ENCODE measurements at places on chromosomes 16 and 17.
A peak's percentile ranks its signal among the peaks of the same experiment; 100 is the strongest.

DNA sequence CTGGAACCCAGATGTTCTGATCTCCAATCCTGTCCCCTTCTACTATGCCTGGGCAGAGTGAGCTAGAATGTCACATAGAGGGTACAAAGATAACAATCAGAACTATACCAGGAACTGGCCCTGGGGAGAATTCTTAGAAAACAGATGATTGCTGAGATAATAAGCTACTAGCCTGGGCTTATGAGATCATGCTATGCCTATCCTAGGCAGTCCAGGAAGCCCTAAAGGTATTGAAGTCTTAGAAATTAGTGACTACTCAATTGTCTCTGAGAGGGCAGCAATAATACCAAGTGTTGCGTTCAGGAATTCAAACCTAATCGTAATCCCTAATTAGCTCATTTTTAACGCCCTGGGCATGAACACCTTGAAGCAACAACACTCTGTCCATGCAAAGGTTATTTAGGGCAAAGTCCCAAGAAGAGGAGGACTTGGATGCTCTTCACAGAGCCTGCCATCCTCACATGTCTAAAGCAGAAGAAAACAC lies 77.1 kb downstream of the MMD start:
- no peak for DNase-seq

GRCh38 chr16:78620291-78620690 lies 520.8 kb downstream of the WWOX start:
- DNase-seq, result no peak

DNA sequence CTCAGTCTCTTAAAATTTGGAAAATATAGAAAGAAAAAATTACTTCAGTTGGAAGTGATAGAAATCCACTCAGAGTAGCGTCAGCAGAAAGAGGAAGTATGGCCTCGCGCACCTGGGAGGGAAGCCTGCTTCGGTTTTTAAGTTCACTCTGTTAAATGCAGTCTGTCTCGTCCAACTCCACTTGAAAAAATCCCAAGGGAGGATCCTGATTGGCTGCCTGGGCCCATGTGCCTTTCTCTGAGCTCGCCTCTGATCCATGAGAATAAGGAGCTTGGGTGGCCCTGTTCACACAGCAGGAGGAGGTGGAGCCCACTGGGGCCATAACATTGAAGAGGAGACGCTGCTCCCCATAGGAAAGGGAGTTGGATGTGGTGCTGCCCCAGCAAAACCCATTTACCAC lies 40.7 kb downstream of the DNAJA2 start:
- DNase-seq, result no peak

GRCh38 chr16:72673118-72673517 lies 374.8 kb downstream of the ZFHX3 start:
- DNase-seq, result no peak

- no peak for DNase-seq
Measured at GRCh38 chr16:57960310-57960709, 10.6 kb downstream of the CNGB1 start.

DNA sequence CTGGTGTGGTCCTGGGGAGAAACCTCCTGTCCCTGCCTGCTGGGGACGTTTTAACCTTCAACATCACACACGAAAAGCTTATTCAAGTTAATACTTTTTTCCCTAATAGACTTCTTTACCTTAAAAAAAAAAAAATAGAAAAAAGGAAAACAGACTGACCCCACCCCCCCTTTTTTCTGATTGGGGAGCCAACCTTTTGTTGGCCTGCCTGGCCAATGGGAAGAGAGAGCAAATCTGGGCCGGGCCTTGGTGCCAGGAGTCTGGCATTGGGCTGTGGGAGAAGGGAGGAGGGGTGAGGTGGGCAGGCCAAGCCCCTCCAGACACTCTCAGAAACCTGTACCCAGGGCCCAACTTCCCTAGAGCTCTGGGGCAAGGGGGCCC lies 3.0 kb downstream of the CBX8 start:
- DNase-seq, result no peak

DNA sequence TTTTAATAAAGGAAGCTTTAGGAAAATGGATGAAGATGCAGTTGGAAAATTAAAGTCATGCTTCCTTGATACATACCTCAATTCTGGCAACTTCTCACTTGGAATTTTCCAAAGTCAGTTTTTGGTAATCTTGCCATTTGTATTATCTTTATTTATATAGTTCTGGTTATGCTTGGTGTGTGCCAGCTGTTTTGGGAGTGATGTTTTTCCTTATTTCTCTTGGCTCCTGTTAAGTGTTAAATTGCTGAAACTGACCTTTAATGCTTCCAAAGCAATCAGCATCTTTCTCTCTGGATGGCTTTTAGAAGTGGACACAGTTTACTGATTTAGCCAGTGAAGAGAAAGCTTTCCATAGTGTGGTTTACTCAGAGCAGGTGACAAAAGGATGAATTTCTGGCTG lies 70.1 kb upstream of the HAS3 start:
- DNase-seq, result no peak

DNA sequence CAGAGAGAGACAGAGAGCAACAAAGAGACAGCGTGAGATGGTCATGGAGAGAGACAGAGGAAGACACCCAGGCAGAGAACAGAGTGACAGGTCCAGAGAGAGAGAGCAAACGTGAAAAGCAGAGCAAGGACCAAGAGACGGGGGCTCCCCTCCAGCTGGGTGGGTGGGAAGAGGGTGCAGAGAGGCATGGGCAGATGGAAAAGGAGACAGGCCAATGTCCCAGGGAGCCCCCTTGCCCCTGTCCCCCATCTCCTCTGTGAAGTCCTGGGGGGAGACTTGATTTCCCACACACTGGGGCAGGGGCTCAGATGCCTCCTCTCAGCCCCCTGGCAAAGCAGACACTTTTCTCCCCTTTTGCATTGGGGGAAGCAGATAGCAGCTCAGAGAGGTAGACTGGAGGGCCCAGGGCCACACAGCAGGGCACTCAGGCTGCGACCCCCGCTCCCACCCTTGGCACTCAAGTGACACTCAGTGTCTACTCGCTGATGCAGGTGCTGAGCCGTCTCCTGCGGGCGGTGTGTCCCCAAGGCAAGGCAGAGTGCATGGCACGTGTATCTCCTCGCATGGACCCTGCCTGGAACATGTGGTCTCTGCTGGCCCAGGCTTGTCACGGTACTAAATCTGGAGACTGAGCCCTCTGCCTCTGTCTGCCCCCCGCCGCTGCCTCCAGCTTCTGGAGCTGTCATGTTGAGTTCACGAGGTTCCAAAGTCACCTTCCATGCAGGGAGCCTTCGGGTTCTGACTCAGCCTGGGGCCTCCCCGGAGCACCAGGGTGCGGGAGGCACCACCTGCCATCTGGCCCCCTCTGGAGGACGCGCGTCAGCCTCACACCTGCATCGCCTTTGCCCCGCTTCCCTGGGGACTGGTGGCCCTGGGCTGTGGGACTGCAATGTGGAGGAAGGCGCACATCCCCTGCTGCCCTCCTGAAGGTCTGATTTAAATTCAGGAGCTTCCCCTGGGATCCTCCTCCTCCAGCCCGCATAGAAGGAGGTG lies 215.9 kb upstream of the GSE1 start:
- DNase-seq, result peak; percentile 64

DNA sequence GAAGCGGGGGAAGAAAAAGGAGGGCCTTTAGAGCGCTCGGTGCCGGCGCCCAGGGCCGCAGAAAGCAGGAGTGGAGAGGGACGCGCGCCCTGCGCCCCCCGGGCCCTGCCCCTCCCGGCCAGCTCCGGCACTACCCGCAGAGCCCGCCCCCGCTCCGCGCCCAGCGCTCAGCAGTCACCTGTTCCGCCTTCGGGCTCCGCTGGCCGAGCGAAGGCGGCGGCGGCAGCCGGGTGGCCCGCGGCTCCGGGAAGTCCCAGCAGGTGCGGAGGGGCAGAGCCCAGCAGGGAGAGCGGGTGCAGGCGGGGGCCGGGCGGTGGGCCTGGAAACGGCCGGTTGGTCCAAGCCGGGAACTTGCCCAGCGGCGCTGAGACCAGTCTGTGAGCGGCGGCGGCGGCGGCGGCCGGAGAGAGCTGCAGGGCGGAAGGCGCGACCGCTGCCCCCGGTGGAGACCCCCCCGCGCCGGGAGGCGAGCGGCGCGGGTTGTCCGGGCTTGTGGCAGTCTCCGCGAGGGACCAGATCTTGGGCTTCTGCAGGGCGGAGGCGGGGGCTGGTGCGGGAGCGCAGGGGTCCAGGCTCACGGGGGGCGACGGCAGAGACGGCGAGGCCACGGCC lies 2.2 kb downstream of the IRX3 start:
- DNase-seq, result no peak

DNA sequence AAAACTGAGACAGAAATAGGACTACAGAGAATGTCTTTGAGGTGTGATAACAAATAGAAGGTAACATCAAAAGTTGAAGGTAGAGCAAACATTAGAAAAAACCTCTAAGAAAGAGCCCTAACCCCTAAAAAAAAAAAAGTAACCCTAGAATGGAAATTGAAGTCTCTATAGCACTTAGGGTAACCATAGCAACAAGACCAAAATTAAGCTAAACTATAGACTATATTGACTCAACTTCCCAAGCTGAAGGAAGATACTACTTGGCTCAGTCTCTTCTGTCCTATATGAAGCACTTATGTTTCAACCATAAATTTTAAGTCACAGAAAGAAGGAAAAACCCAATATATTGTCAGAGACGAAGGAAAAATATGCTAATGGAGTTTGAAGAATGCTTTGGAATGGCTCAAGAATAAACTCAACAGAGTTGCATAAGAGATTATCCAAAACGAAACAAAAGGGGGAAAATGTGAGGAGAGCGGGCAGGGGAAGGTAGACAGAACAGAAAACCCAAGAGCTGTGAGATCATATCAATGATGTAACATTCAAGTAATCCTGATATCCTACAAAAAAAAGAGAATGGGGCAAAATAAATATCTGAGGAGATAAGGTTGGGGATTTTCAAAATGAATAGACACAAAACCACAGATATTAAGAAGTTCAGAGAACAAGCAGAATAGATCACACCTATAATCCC lies 88.4 kb downstream of the USP32 start:
- no peak for DNase-seq

DNA sequence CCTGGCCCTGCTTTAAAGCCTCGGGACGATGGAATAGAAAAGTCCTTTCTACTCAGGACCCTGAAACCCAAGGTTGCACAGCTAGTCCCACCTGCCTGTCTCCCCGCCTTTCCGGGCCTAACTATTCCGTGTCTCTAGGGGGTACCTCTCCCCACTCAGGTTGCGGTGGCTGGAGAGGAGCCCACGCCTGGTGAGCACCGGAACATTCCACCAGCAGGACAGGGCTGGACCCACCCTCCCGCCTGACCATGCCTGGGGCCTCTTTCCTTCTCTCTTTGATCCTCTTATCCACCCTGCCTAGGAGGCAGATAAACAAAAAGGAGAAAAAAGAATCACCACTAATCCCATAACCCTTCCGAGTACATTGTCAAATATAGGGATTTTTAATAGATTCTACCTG lies 10.9 kb downstream of the LLGL2 start:
- DNase-seq, result no peak

DNA sequence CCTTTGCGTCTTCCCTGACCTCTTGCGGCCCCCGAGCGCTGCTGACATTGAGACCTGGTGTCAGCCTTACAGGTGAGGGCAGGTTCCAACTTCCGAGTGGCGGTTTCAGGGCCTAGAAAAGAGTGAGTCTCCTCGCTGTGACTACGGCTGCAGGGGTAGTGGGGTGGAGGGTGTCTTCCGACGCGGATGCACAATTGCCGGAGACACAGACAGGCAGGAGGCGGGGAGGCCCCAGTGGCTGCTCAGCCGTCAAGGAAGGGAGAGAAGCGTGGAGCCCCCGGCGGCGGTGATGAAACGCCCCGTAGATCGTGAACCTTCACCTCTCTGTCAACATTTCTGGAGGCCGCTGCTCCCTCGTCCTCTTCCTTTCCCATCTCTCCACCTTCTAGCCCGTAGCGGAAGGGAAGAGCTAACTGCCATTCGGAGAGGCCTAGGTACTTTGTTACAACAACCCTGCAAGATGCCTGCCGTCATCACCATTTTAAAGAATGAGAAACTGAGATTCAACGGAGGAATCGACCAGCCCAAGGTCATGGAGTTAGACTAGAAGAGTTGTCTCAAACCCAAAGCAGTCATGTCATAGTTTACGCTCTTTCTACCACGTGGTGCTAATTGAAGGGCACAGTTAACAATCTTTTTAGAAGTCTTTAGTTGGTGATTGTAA lies 485 bp downstream of the DNAJA3 start:
- DNase-seq, result no peak

DNA sequence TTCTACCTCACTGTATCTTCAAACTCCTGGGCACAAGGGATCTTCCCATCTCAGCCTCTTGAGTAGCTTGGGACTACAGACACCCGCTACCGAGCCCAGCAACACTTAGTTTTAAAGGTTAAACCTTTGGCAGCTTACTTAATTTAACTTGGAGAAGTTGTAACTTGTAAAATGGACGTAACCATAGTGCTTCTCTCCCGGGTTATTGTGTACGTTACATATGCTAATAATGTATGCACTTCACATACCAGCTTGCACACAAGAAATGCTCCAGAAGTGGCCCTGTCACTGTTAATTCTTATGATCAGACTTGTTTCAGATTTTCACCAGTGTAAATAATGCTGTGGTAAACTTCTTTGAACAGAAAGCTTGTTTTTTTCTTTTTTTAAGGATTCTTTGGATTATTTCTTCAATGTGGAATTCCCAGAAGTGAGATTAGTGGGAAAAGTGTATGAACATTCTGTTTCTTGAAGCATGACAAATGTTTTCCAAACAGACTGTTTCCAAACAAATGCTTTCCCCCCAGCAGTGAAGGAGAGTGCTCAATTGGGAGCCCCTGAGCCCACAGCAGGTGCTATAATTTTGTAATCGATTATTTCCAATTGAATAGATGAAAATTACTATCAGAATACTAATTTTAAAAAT lies 61.5 kb downstream of the EPN2 start:
- DNase-seq, result no peak

DNA sequence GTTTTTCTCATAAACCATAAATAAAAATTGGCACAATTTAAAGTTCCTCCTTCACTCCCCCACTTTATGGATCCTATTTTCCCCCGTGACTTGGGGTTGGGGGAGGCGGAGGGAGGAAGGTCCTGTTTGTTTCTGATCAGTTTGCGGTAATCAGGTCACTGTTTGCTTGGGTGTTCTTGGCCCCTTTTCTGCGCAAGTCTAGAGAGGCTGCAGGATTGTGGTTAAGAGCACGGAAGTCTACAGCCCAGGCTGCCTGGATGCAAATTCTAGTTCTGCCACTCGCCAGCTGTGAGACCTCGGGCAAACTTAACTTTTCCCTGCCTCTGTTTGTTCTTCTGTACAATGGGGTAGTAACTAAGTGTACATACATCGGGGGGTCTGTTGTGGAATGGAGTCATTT lies 12.1 kb downstream of the ATP2C2 start:
- DNase-seq, result no peak

DNA sequence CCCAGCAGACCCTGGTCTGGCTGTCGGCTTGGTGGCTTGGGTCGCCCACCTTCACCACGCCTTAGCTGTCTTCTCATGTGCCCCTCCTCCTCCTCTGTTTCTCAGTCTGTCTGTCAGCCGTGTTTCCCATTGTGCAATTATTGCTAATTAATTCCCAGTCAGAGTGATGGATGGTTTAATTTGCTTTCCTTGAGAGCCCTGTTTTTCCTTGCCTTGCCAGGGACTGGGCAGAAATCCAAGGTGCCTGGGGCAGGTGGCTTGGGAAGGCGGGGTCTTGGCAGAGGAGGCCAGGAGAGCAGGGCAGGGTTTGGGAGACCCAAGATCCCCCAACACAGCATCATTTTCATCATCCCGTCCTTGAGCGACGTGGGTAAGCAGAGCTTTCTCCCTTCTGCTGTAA lies 21.3 kb downstream of the NECAB2 start:
- DNase-seq, result no peak

Measured in ureter (tissue), 1 donor.